ENCODE measurements at places on chromosomes 3 and 15.
A peak's percentile ranks its signal among the peaks of the same experiment; 100 is the strongest.

- DNase-seq, result no peak
These were observed 10.2 kb downstream of the CSPG4 start for GRCh38 chr15:75702436-75702835.

- no peak for DNase-seq
These were observed 19.5 kb upstream of the C3orf70 start for GRCh38 chr3:185172086-185173049.

- no peak for DNase-seq
These were observed 31.4 kb upstream of the TIPARP start for GRCh38 chr3:156642750-156643728.

GRCh38 chr15:95684693-95685115 is 645.8 kb upstream of the NR2F2 start:
- DNase-seq, result no peak

DNA sequence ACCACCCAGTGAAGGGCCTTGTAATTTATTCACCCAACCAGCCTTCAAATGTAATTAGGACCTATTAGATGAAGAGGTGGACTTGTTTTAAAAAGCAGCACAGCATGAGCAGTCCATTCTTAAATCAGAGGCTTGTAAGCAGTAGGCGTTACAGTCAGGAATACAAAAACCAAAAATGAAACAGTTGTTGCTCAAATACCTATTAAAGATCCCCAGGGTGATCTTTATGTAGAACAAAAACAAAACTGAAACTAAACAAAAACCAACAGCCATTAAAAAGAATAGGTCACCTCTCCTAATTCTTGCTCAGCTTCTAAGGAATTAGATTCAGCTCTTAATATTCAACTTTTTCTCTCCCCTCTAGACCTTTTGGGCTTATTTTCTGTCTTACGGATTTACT is 104.9 kb upstream of the ST8SIA2 start:
- DNase-seq, result no peak

DNA sequence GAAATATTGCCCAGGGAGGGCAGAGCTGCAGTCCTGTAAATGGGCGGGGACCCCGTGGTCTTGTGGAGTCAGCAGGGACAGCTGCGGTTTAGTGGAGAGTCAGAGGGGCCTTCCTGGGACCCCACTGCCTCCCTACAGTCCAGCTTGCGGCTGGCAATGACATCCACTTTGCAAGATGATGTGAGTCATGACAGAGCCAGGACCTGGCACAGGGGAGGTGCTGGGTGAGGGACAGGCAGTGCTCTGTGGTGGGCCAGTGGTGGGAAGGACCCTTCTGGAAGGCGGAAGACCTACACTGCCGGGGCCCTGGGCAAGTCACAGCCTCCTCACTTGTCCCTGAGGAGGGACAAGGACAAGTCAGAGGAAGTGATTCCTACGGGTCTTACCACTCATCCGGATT is 17.8 kb downstream of the APBA2 start:
- DNase-seq, result no peak

DNA sequence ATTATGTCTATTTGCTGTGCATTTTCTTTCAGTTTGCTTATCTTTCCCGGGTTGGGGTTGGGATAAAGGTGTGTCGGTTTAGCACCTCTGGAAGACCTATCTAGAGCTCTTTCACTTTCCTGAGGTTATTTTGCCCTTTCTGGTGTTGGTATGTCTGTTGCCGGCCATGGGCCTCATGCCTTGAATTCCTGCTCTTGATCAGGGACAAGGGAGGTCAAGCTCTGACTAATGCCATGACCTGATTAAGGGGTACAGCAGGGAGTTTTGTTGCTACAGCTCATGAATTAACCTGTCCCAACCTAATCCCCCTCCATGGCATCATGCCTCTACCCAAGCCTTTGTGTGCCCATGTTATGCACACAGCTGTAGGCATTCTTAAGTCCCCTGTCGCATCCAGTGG is 70.5 kb upstream of the GOLGA6B start:
- DNase-seq, result no peak

- DNase-seq, result no peak
These were observed 201.9 kb downstream of the WNT5A start for GRCh38 chr3:55285156-55285555.

- no peak for DNase-seq
These were observed 51.3 kb upstream of the FBN1 start for GRCh38 chr15:48696627-48697312.

- DNase-seq, result no peak
These were observed 233.9 kb upstream of the CADM2 start for GRCh38 chr3:84724877-84725276.

DNA sequence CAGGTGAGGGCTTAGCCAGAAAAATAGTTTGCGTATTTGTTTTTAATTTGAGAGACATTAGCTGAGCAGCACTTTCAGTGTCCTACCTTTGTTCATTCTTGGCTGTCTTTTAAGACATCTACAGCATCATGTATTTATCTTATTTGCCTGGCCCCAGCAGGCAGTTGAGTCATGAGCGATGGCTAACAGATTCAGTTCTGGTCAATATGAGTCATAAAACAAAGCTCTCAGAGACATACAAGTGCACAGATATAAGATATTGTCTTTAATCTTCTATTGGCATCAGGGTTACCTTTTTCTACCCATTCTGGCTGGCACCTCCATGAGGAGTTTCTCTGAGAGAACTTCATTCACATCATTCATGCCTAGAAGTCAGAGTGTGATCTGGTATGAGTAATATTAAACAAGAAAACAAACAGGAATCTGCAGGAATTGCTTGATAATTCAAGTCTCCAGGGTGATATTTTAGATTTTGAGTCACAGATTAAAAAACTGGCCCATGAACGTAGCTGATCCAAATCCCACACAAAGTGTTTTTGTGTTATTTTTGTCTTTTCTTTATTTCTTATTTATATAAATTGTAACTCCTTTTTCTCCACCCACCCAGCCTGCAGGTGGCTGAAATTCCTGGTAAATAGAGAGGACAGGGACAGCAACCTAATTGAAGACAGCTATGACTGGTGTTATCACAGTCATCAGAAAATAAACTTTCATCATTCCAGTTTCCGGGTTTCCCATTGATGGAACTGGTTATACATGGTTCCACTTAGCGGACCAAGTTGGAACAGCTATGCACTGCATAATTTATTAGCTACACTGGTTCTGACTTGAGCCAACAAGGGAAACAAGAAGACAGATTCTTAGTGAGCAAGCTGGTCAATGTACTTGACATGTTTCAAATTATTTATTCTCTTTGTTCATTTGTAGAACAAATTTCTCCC is 47.3 kb downstream of the PLSCR2 start:
- DNase-seq, result no peak

- DNase-seq, result no peak
These were observed 237.8 kb upstream of the NR2E3 start for GRCh38 chr15:71572452-71573053.

GRCh38 chr3:72475258-72476138 is 372.7 kb downstream of the SHQ1 start:
- no peak for DNase-seq

- no peak for DNase-seq
These were observed 237.7 kb upstream of the ST8SIA2 start for GRCh38 chr15:92155934-92156333.

- DNase-seq, result no peak
These were observed 25.5 kb upstream of the HHATL start for GRCh38 chr3:42728056-42728455.

DNA sequence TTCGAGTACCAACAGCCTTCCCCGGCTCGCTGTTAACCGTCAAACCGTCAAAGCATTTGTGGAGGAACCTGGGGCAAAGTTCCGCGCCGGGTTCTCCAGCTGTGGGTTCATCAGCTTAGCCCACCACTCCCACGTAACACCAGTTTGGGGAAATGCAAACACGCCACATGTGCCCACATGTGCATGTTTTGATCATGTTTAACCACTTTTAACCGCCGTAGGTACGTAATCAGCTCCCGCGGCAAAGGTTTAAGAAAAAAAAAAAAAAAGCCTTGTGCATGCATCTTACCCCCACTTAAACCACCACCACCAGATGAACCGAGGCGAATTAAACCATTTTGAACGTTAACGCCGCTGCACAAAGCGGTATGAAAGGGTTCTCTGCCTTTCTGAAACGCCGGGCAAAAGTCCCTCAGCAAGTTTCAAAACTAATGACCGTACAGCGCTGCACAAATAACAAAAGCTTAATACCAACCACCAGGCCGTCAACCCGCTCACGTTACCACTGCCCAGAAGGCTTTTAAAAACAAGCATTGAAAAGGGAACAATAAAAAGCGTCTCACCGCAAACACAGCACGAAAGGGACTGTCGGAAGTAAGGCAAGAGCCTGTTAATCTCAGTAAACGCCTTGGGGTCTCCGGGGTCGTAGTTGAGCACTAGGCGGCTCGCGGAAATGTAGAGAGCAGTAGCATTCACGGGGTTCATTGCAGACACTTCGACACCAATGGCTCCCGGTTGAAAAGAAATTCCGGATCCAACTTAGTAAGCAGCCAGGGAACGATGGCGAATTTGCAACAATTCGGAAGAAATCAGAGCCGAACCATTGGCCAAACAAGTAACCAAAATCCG is 1.5 kb downstream of the MSL2 start:
- peak; percentile 54 for DNase-seq

GRCh38 chr3:141561426-141562034 is 74.7 kb downstream of the RASA2 start:
- DNase-seq, result peak; percentile 37

GRCh38 chr15:58748852-58749531 is 515 bp downstream of the ADAM10 start:
- DNase-seq, result peak; percentile 25

GRCh38 chr3:141455603-141456300 is 31.1 kb upstream of the RASA2 start:
- DNase-seq, result no peak

GRCh38 chr3:167030082-167030725 is 349.9 kb downstream of the ZBBX start:
- no peak for DNase-seq

DNA sequence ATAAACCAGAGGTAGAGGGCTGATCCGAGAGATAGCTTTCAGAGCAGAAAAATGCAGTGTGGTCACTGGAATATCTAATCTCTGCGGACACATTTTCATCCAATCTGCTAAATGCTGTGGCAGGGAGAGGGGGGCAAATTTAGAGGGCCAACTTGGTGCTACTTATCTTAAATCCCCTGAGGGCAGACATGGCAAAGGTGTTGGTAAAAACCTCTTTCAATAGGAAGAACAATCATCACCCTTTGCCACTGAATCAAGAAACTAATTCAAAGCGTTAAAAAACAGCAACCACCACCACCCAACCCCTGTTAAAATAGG is 152.9 kb downstream of the MECOM start:
- DNase-seq, result no peak

DNA sequence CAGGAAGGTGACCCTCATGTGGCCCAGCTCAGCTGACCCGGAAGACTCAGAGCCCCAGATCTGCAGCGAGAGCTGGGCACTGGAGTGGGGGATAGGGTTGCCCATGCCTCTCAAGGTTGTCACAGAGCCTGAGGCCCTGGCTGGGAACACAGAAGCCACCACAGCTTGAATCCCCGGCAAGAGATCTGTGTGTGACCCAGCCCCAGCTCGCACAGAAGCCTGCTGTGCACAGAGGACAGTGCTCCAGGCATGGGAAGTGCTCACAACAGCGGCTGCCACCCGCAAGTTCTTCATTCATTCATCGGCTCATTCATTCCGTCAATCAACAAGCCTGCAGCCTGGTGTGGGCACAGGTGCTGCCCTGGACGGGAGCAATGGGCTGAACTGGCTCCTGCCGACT is 36.4 kb downstream of the DNAJB8 start:
- DNase-seq, result no peak

GRCh38 chr3:151593928-151594327 is 133.1 kb upstream of the IGSF10 start:
- DNase-seq, result no peak

DNA sequence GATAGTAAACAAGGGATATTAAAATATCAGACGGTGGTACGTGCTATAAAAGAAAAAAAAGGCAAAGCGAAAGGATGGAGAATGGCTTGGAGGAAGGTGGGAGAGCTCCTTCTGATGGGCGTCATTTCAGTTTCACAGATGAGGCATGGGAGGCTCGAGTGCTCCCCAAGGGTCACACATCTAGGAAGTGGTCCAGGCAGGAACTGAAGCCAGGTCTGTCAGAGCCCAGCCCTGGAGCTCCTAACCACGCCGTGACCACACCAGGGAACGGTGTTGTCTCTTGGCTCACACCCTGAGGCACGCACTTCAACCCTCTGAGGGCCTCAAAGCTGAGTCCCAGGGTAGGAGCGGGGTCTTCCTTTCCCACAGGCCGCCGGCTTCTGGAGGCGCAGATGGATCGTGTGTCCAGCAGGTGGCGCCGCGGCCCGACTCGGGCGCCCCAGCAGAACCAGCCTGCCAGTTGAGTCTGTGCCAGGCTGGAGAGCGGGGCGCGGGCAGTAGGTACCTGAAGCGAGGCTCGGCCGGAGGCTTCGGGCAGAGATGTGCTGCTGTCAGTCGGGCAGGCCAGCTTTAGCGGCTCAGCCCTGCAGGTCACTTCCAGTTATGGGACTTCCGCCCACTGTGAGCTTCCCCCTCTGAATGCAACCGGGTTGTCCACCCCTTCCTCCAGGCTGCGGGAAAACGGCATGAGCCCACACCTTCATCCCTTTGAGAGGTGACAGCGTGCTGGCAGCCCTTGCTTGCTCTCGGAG is 68.1 kb downstream of the SLC6A1 start:
- peak; percentile 42 for DNase-seq

GRCh38 chr3:172312001-172312400 is 136.3 kb downstream of the GHSR start:
- no peak for DNase-seq

GRCh38 chr3:155859859-155860258 is 5.6 kb upstream of the SLC33A1 start:
- DNase-seq, result peak; percentile 38

DNA sequence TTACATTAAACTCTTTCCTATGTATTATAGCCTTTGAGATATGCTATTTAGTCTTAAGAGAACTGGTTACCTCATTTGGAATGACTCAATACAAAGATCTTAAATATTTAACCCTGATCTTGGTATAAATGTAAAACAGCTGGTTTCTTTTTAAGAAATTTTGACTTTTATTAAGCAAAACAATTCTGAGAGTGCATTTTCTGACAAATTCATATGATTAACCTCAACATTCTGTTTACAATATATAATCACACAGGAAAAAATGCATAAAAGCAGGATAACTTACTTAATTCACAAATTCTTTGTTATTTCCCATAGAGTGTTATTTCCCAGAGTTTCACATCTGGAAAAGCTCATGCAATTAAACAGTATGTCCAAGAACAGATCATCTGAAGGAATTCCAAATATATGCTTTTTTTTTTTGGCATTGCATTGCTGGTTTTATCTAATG is 400.4 kb upstream of the THBS1 start:
- no peak for DNase-seq

DNA sequence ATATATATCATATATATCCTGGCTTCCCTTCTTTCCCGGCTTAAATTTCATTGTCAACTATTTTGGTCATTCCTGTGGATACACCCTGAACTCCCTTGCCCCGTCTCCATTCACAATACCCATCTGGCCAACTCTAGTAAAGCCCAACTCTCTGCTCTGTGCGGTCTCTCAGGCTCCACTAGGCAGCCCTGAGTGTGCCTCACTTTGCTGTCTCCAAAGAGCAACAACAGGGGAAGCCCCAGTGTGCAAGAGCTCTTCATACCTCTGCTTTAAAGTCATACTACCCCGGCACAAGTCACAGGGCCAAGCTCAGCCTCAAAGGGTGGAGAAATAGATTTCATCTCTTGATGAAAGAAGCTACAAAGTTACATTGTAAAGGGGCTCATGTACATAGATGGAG is 18.9 kb upstream of the FEM1B start:
- no peak for DNase-seq

GRCh38 chr15:28989239-28989830 is 103.6 kb downstream of the APBA2 start:
- DNase-seq, result no peak

GRCh38 chr3:74906181-74906580 is 291.7 kb upstream of the CNTN3 start:
- no peak for DNase-seq

GRCh38 chr15:71136159-71136783 is 21.0 kb downstream of the THSD4 start:
- no peak for DNase-seq
